Activated T-helper 1 cell treated with anti-CD3 and anti-CD28 coated beads, Interleukin-12 subunit alpha, Interleukin-12 subunit beta, Interleukin-2, Interleukin-4 antibody, amounts not matched to agents 30 ng/mL and 10 ng/mL and 1 ng/mL, durations not matched to agents 14 hours and 24 hours and 36 hours (primary cell): ENCODE measurements at places on chromosomes 12 and 14. TPM values are rescaled to one million over a fixed set of nuclear protein-coding genes. Genes with fewer than 3 reads are reported as not detected.

MYF5 gene
- total RNA-seq, result not detected in 2 replicates

GLT8D2 gene
- 0.13 TPM in 1 of 2 replicates, not detected in the other for total RNA-seq

- no peaks in the 10 kb centered on the region for H3K4me1 ChIP-seq
- DNase-seq, result no peak
- no peak overlapping the region for H3K27ac ChIP-seq
- H3K36me3 ChIP-seq, result no peaks in the 10 kb centered on the region
- no peak overlapping the region for H3K4me3 ChIP-seq
These were observed 266.3 kb downstream of the ZFP36L1 start for GRCh38 chr14:68526512-68527091.

GRCh38 chr12:14188744-14189143 lies 176.7 kb upstream of the ATF7IP start:
- DNase-seq, result no peak
- peaks cover 6% of the 10 kb centered on the region for H3K27me3 ChIP-seq
- H3K4me1 ChIP-seq, result no peaks in the 10 kb centered on the region
- no peaks in the 10 kb centered on the region for H3K36me3 ChIP-seq

DNA sequence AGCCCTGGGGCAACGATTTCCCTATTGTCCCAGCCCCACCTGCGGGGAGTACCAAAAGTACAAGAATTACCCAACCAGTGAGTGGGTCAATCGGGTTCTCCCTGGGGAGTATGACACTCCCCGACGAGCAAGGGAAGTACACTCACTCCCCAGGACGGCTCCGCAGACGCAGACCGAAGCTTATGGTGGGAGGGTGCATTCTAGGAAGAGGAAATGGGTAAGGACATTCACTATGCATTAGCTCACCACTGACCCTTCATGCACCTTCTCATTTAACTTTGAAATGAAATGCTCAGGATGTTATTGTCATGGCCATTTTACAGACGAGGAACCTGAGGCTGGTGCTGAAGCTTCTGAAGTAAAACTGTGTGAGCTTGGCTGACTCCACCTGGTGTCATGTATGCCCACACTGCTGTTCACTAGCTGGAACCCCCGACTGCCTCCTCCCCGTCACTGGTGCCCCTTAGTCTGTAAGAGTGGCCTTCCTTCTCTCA lies 45.8 kb upstream of the TMED10 start:
- no peaks in the 10 kb centered on the region for H3K36me3 ChIP-seq
- H3K27me3 ChIP-seq, result peaks cover 30% of the 10 kb centered on the region
- no peak overlapping the region for H3K27ac ChIP-seq
- H3K4me1 ChIP-seq, result peaks cover 7% of the 10 kb centered on the region
- H3K4me3 ChIP-seq, result no peak overlapping the region

- no peak overlapping the region for H3K4me3 ChIP-seq
- H3K27ac ChIP-seq, result no peak overlapping the region
- no peaks in the 10 kb centered on the region for H3K27me3 ChIP-seq
These were observed 904.4 kb downstream of the GALC start for GRCh38 chr14:87088588-87088987.

- peaks cover 2% of the 10 kb centered on the region for H3K27me3 ChIP-seq
- H3K4me3 ChIP-seq, result no peak overlapping the region
- no peaks in the 10 kb centered on the region for H3K4me1 ChIP-seq
- H3K27ac ChIP-seq, result no peak overlapping the region
- DNase-seq, result no peak
These were observed 23.7 kb upstream of the RAB21 start for GRCh38 chr12:71730936-71731335.
